ENCODE measurements at places on chromosomes 1 and 21.

DNA sequence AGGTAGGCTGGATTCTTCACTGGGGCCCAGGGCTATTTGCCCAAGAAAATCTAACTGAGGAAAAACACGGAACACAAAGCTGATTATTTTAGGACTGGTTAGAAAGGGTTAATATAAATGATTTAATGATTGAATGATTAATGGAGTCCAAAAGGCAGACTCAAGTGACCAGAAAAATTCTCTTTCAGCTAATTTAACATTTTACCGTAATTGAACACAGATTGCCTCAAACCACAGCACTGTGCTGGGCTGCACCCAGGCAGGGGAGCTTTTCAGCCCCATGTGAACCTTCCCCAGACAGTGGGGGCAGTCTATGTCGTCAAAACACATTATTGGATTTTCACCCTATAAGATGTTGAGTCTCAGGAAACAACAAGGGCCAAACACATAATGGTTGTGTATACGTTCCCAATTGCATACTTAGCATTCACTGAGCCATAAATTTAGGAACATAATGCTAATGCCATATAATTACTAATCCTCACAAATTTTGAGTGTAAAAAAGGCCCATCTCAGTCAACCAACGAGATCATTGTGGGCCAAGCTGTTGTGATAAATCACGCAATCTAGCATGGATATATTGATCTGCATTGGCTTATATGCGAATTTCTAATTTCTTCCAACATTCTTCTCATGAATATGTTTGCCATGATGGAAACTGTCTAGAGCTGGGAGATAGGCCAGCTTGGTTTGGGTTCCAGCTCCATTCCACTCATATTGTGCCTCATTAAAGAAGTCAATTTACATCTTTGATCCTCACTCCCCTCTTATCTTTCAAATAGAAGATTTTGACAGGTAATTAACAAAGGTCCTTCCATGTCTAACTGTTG lies 27.7 kb downstream of the DSCAM start:
- no peak for DNase-seq

DNA sequence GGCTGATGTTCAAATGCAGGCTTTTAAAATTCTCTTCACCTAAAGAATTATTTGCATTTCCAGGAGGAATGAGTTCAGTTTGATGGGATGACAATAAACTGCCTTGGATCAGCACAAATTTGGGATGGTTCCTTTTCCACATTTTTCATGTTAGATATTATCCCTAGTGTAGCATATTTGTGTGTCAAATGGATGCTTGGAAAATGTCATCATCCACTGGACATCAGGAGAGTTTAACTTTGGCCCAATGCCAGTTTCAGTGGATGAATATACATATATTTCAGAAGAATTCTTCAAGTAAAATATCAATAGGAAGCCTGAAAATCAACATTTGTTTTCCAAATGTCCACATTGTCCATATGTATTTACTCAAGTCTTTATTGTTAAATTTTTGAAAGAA lies 116.5 kb upstream of the COL24A1 start:
- DNase-seq, result no peak

DNA sequence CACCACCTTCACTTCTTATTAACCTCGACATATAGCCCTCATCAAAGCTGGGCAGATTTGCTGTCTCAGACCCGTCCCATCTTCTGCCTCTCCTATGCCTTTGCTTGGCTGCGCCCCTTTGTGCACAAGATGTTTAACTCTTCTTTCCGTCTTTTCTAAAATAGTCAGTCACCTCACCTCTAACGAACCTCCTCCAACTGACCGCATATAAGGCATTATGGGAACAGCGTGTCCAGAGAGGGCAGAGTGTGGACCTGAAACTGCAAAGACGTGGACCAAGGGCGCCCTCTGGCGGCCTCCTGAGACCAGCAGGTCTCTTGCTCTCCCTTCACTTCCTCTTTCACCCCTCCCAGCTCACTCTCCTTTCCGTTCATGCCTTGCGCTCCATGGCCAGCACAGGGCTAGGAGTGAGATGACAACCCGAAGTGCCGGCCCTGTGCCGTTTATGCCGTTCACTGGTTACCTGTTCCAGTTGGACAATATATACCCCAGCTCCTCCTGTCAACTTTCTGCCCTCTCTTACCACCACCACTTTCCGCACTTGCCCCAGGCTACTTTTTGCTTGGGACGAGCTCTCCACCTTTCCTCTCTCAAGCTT lies 2.5 kb upstream of the METTL25B start:
- DNase-seq, result peak; percentile 87

DNA sequence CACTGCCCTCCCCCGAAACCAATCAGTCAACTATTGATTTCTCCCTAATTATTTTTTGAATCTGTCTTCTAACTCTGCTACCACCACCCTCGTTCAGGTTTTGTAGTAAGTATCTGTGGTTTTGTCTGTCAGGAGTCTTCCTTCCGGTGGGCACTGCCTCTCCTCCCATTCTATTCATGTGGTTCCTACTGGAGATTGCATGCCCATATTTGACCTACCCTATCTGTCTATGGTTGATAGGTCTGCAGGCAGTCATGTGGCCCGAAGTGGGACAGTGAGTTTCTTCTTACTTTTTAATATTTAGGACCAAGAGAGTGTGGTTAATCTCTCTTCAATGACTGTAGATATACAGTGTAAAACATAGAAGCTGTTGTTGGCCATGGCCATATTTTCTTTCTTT lies 17.8 kb upstream of the MAST2 start:
- peak; percentile 18 for DNase-seq

GRCh38 chr21:31616216-31616615 lies 43.3 kb upstream of the SOD1 start:
- no peak for DNase-seq

DNA sequence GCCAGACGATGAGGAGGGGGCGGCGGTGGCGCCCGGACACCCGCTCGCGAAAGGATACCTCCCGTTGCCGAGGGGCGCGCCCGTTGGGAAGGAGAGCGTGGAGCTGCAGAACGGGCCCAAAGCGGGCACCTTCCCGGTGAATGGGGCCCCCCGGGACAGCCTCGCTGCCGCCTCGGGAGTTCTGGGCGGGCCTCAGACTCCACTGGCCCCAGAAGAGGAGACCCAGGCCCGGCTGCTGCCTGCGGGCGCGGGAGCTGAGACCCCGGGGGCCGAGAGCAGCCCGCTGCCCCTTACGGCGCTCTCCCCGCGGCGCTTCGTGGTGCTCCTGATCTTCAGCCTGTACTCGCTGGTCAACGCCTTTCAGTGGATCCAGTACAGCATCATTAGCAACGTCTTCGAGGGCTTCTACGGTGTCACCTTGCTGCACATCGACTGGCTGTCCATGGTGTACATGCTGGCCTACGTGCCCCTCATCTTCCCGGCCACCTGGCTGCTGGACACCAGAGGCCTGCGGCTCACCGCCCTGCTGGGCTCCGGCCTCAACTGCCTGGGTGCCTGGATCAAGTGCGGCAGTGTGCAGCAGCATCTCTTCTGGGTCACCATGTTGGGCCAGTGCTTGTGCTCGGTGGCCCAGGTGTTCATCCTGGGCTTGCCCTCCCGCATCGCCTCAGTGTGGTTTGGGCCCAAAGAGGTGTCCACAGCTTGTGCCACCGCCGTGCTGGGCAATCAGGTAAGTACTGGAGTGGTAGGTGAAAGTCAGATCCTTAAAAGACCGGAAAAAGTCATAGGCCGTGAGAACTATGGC lies 588 bp downstream of the FLVCR1 start:
- DNase-seq, result no peak

DNA sequence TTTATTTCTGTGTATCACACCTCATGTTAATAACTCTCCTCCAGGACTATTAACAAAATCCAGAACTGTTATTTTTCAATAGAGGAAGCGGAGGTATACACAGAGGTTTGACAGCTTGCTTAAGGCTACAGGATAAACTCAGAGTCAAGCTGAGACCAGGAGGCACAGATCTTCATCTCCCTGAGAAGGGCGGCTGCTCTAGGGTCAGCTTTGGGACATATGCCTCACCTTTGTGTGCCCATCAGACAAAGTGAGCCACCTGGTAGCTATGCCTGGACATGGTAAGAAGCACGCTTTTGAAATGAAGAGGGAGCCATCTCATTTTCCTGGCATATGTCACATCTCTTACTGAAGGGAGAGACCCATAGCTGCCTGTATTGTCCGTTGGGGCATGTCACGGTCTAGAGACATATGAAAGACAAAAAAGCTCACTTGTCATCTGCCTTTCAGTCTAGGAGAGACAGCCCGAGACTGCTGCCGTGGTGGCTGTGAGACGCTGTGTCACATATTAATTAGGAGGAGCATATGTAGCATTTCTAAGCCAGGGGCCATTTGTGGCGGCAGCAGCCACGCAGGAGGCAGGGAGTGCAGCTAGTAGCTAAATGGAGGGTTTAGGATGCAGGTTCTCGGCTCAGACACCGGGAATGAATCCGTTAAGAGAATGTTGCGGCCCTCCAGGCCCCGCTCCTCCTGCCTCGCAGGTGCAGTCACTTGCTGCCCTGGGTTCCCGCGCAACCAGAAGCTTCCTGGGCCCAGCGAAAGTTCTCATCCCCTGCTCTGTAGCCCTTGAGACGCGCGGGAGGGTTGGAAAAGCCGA lies 161.3 kb upstream of the C1orf21 start:
- no peak for DNase-seq

- DNase-seq, result no peak
Observed at GRCh38 chr1:165353731-165354671, 2.5 kb downstream of the LMX1A start.

DNA sequence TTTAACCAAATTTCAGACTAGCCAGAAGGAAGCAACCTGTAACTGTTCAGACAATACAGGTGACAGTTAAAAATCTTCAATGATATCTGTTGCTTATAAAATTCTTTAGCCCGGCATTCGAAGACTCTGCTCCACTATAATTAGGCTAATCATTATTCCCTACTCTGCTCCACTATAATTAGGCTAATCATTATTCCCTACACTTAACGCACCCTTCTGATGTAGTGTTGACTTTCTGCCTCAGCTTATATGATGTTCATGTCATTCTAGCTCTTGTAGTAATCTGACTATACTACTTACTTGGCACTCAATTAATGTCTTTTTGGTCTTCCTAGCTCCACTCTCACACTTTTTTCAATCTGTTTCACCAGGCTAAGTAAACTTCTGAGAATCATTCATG lies 13.3 kb downstream of the TESK2 start:
- DNase-seq, result no peak

- DNase-seq, result no peak
Observed at GRCh38 chr1:150966011-150966410, 8.6 kb downstream of the CERS2 start.

DNA sequence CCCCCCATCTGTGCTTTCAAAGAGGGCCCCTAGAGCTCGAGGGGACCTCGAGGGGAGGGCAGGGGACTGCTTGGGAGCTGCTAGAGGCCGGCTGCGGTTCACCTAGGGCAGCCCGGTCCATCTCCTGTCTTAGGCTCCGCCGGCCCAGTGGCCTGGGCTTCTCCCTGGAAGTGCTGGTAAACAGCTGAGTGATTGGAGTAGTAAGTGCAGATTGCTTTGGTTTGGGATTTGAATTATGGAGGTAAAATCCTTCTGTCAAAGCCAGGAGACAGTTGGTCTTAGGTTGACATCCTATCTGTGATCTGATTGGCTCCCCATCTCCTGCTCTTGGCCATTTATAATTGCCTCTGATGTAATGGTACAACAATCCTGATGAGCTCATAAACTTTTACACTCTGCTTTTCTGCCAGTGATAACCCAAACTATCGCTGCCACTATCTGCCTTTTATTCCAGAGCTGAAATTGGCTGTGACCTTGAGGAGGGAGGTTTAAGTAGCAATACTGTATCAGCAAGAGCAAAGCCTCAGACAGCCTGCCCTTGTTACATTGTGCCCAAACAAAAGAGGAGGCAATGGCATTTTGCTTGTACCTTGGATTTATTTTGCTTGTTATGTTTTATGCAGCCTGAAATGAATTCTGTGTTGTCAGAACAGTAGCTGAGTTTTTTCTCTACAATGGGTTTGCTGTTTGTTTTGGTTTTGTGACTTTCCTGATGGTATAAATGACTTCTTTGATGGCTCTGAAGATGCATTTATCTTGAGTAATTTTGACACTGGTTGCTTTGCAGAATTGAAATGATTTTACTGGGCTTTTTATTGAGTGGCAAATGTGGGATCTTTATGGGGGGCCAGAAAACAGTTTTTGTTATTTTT lies 2.4 kb downstream of the ARID1A start:
- DNase-seq, result peak; percentile 42

- DNase-seq, result no peak
Observed at GRCh38 chr21:16538936-16539440, 809.2 kb downstream of the USP25 start.

GRCh38 chr1:158998037-158998780 lies 11.5 kb upstream of the IFI16 start:
- no peak for DNase-seq

DNA sequence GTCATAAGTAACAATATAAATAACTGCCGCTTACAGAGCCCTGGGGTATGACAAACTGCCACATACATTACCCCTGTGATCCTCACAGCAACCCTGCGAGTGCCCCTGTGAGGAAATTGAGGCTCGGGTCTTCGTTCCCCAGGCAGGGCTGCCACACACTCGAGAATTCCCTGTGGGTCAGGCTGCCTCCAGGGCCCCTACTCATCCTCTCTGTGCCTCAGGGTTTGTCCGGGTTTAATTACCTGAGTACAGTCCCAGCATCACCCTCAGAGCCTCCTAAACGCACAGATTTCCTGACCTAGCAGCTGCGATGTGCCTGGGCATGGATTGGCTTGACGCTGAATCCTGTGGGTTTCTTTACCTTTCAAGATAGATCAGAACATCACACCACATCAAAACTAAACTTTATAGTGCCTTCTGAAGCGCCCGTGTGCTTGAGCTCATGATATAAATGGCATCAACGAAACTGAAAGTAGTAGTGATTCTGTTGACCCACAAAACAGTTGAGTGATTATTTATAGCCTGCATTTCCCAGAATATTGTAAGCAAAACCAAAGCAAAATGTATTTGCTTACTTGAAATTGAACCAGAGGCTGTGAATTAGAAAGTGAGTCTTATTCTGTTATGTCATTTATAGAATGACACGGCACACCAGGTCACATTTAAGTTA lies 14.0 kb downstream of the SLC37A1 start:
- DNase-seq, result peak; percentile 46

DNA sequence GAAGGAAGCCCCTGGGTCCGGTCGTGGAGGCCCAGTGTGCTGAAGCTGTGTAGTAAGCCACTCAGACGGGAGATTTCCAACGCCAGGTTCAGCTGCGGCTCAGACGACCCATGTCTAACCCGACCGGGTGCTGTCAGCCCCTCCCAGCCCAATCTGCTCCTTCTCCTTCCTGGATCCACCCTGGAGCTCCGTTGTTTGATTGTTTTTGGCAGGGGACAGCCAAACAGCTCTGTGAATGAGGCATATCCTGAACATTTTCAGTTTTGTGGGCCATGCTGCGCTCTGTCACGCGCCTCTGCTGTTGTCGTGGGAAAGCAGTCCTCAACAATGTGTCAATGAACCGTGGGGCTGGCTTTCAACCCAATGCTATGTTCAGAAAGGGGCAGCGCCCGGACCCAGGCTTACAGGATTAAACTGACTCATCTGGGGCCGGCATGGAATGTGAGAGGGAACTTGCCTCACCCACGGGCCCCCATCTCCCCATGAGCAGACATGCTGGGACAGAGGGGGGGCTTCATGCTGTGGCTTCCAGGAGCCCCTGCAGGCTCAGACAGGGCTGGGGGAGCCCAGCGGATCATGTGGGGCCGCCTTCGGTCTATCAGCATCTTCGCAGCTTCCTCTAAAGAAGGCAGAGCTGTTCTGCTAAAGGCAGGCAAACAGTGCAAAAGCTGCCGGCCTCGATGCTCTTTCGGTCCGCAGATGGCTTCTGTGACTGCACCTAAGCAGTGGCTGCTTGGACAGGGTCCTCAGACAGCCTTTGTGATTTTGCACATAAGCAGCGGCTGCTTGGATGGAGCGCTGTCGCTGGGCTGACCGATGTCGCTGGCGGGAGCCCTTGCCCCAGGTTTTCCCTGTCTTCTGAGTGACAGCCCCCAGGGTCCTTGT lies 101.7 kb downstream of the RIPK4 start:
- DNase-seq, result no peak

GRCh38 chr1:176790786-176791185 lies 327.8 kb downstream of the PAPPA2 start:
- DNase-seq, result no peak
